ENCODE measurements at places on chromosomes 2 and 18. TPM values are rescaled to one million over a fixed set of nuclear protein-coding genes. Genes with fewer than 3 reads are reported as not detected.

IL1R2 gene
- 0.97 TPM for total RNA-seq

TGFA gene
- 7.6 TPM for total RNA-seq

DYNAP gene
- not detected for total RNA-seq

RNF152 gene
- total RNA-seq = 0.05 TPM

SERPINB12 gene
- not detected for total RNA-seq

ECEL1 gene
- total RNA-seq = 0.15 TPM

FIGN gene
- total RNA-seq = 1.8 TPM

RNU2-63P gene
- total RNA-seq = not detected

ELP2 gene
- 37.6 TPM for total RNA-seq

SPATA3 gene
- not detected for total RNA-seq

NT5C1B gene
- total RNA-seq = not detected

SKOR2 gene
- total RNA-seq = not detected

ALLC gene
- total RNA-seq = 0.06 TPM

TRIM43 gene
- 0.07 TPM for total RNA-seq

STAMBP gene
- total RNA-seq = 49.8 TPM

SERPINB11 gene
- not detected for total RNA-seq

CDCA7 gene
- total RNA-seq = 50.3 TPM

NAT8 gene
- total RNA-seq = not detected

RFTN2 gene
- total RNA-seq = 0.01 TPM

PPP1R1C gene
- total RNA-seq = 2.2 TPM

NCKAP5 gene
- total RNA-seq = 0.92 TPM

SERPINB3 gene
- 0.12 TPM for total RNA-seq

FRZB gene
- total RNA-seq = not detected

SPHKAP gene
- total RNA-seq = not detected

SH2D6 gene
- total RNA-seq = 1.1 TPM

CNGA3 gene
- total RNA-seq = not detected

FBXO48 gene
- total RNA-seq = 0.52 TPM

OTOS gene
- total RNA-seq = not detected

SLC9A2 gene
- 3.4 TPM for total RNA-seq

CNDP1 gene
- not detected for total RNA-seq

TRIM54 gene
- total RNA-seq = 0.61 TPM

HOXD9 gene
- 1.7 TPM for total RNA-seq

GALNT3 gene
- total RNA-seq = not detected

PGAP1 gene
- total RNA-seq = 2.9 TPM

SDC1 gene
- 169 TPM for total RNA-seq

CFAP210 gene
- 0.80 TPM for total RNA-seq

NR4A2 gene
- 2.9 TPM for total RNA-seq

B3GNT2 gene
- total RNA-seq = 27.1 TPM

ANTXR1 gene
- 134 TPM for total RNA-seq

SLC25A12 gene
- 14.8 TPM for total RNA-seq

AQP12A gene
- not detected for total RNA-seq

UGT1A8 gene
- not detected for total RNA-seq

VRK2 gene
- 36.5 TPM for total RNA-seq

DUSP28 gene
- 9.0 TPM for total RNA-seq

C2orf80 gene
- not detected for total RNA-seq

SPP2 gene
- not detected for total RNA-seq

ONECUT2 gene
- total RNA-seq = 0.63 TPM

DLX2 gene
- total RNA-seq = 0.67 TPM

CXCR1 gene
- total RNA-seq = not detected

MAP3K20 gene
- total RNA-seq = 33.2 TPM

LYG2 gene
- total RNA-seq = not detected

DES gene
- total RNA-seq = 0.06 TPM
